PC-3 (cell line): ENCODE measurements at places on chromosomes 6 and 20. TPM values are rescaled to one million over a fixed set of nuclear protein-coding genes. Genes with fewer than 3 reads are reported as not detected.

DNA sequence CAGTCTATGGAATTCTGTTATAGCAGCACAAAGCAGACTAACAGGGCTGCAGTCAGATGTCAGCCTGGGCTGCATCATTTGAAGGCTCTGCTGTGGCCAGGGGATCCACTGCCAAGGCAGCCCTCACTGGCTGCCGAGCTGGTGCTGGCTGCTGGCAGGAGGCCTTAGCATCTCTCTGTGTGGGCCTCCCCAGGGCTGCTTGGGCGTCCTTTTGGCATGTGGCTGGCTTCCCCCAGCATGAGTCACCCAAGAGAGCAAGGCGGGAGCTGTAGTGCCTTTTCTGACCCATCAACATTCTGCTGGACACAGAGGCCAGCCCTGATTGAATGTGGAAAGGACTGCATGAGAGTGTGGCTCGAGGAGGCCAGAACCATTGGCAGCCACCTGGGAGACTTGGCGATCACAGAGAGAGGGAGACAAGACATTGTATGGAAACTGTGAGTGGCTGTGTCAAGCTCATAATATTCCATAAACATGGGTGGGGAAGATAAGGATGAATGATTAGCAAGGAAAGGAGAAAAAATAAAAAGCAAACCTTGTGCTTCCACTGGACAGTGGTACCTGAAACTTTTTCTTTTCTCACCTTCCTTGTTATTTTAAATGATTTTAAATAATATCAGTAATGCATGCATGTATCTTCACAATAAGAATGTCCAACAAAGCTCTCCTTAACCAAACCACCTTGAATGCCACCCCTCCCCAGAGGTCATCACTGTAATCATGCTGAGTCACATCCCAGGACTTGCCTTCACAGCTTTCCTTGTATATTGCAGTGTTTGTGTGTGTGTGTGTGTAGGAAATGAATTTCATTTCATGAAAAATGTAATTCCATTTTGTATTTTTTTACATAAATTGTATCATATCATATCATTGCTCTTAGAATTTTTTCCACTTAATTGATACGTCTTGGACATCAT is 55.0 kb upstream of the VSX1 start:
- no peak overlapping the region for H3K27ac ChIP-seq
- H3K4me1 ChIP-seq = peaks cover 19% of the 10 kb centered on the region
- H3K36me3 ChIP-seq = no peaks in the 10 kb centered on the region

OPRL1 gene
- 5.6 and 7.4 TPM in 2 replicates for total RNA-seq

DNA sequence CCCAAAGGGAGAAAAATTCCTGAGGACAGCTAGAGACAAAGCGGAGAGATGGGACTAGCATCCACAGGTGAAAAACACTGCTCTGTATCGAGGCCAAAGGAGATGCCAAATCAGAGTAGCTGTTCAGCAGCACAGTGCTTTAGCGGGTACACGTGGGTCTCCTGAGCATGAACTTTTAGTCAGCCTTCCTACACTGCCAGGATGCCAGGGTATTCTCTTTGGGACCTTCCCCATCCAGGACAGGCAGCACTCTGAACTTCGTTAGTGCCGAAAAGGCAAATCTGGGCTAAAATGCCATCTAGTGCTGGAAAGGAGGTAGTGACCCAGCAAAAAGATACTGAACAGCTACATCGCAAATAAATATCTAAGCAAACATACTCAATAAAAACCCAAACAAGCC is 64.9 kb downstream of the C6orf58 start:
- H3K27ac ChIP-seq = no peak overlapping the region
- no peaks in the 10 kb centered on the region for H3K36me3 ChIP-seq
- DNase-seq = peak; percentile 64
- H3K4me1 ChIP-seq = no peaks in the 10 kb centered on the region

TINAG gene
- not detected in 2 replicates for total RNA-seq

GRCh38 chr20:60381643-60382400 is 423.6 kb downstream of the CDH26 start:
- H3K27ac ChIP-seq = no peak overlapping the region
- H3K27me3 ChIP-seq = no peaks in the 10 kb centered on the region
- H3K36me3 ChIP-seq = no peaks in the 10 kb centered on the region
- H3K4me3 ChIP-seq = no peak overlapping the region

CLPSL2 gene
- not detected in 2 replicates for total RNA-seq

- no peak overlapping the region for H3K27ac ChIP-seq
- no peak overlapping the region for H3K4me3 ChIP-seq
- H3K4me1 ChIP-seq = no peaks in the 10 kb centered on the region
- H3K27me3 ChIP-seq = peaks cover 29% of the 10 kb centered on the region
These were observed 9.2 kb upstream of the EMILIN3 start for GRCh38 chr20:41375846-41376245.

DNA sequence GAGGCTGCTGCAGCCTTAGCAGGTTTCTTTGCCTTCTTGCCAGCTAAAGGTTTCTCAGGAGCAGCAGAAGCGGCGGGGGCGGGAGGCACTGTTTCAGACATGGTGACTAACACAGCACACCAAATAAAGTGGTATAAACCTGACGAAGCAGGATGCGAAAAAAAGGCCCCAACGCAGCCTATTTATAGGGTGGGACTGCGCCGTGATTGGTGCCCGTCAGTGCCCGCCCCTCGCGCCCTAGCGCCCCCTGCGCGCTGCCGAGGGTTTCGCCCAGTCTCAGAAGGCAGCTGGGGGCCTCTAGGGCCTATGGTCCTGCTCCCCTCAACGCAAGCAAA is 55.0 kb downstream of the TRIM38 start:
- H3K27ac ChIP-seq = no peak overlapping the region
- H3K36me3 ChIP-seq = no peaks in the 10 kb centered on the region

DNA sequence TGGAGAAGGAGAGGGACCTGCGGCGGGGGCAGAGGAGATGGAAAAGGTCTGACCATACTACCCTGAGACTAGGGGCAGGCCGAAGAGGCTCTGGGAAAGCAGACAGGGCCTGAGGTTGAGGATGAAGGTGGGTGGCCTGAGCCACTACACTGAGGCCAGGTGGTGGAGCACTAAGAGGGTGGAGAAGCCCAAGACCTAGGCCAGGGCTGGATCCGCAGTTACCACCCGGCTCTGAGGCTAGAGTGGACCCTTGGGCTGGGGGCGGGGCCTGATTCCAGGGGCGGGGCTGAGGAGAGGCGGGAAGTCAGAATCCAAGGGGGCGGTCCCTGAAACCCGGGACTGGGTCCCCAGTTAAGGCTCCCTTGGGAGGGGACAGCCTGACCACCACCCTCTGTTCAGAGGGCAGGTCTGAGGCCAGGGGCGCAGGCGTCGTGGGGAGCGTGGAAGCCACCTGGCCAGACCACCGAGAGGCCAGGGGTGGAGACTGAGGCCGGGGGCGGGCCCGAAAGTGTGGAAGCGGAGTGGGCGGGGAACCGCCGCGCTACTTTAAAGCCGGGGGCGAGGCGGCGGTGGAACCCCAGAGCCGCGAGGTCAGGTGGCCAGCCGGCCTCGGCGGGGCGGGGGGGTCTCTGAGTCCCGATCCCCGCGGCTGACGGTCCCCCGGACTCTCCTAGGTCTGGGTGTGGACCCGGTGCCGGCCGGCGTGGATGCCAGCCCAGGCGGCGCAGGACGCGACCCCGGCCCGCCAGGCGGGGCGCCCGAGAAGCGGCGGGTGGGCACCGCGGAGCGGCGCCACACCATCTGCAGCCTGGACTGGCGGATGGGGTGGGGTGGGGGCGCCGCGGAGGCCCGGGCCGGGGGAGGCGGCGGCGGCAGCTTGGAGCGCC is 8.3 kb downstream of the CCM2L start:
- H3K27ac ChIP-seq = no peak overlapping the region
- peaks cover 56% of the 10 kb centered on the region for H3K27me3 ChIP-seq
- H3K4me3 ChIP-seq = peak overlapping the region; percentile 62

GRCh38 chr6:109897025-109897424 is 81.1 kb upstream of the GPR6 start:
- DNase-seq = no peak
- no peak overlapping the region for H3K27ac ChIP-seq
- no peaks in the 10 kb centered on the region for H3K27me3 ChIP-seq
- H3K4me1 ChIP-seq = peaks cover 17% of the 10 kb centered on the region
- H3K36me3 ChIP-seq = no peaks in the 10 kb centered on the region

DNA sequence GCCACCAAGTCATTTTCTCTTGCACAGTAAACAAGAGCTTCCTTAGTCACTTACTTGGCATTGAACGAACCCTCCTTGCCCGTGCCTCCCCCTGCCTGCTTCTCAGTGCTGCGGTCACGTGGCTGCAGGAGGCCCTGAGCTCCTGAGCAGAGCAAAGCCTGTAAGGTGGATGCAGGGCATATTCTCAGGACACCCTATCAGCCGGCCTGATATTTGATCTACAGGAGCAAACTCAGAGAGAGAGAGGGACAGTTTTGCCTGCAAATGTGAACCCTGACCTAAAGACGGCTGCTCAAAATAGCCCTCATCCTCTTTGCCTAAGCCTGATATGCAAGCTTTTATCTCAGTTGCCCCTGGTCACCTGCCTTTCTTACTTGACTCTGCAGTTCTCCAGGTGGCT is 93.0 kb upstream of the POPDC3 start:
- peaks cover 7% of the 10 kb centered on the region for H3K4me1 ChIP-seq
- H3K27ac ChIP-seq = no peak overlapping the region
- H3K4me3 ChIP-seq = no peak overlapping the region
- peaks cover 3% of the 10 kb centered on the region; the same call in 1 of the 2 replicates for H3K36me3 ChIP-seq
- no peaks in the 10 kb centered on the region for H3K27me3 ChIP-seq

DNA sequence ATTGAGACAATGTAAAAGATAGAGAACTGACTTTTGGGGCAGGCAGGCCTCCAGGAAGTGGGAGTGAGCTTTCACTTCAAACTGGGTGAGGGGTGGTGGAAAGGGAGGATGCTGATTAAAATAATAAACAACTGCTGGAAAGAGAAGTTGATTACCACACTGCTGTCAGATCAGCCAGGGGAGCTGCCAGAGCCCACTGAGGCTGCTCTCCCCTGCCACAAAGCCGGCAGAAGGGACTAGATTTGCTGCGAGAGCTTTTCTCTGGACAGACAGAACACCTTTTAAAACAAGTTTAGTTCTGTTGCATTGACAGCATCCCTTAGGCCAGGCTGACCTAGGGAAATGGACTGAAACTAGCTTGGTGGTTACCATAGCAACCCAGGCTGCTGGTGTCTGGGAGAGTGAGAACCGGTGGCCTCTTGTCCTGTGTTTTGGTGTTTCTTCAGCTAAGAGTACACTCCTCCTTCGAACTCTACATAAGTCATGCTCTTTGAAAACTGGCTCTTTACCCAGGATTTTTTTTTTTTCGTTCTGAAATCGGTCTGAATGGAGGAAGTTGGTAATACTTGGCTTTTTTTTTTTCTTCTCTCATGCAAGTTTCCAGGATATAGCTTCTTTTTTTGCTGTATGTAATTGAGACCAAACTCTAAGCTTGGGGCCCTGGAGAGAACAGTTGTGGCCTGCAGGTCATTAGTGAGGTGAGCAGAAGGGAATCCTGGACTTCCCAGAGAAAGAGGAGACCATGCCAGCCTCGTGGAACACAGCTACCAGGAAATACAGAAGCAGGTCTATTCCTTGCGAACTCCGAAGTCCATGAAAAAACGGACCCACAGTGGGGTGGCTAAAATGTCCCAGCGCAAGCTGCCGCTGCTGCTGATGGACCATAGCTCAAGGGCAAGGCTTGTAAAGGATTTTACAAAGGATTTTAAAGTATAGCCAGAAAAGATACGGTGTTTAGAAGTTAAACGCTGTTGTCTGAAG is 374.4 kb downstream of the UTRN start:
- H3K36me3 ChIP-seq = no peaks in the 10 kb centered on the region
- no peak overlapping the region for H3K27ac ChIP-seq
- DNase-seq = no peak
- H3K27me3 ChIP-seq = no peaks in the 10 kb centered on the region

DNA sequence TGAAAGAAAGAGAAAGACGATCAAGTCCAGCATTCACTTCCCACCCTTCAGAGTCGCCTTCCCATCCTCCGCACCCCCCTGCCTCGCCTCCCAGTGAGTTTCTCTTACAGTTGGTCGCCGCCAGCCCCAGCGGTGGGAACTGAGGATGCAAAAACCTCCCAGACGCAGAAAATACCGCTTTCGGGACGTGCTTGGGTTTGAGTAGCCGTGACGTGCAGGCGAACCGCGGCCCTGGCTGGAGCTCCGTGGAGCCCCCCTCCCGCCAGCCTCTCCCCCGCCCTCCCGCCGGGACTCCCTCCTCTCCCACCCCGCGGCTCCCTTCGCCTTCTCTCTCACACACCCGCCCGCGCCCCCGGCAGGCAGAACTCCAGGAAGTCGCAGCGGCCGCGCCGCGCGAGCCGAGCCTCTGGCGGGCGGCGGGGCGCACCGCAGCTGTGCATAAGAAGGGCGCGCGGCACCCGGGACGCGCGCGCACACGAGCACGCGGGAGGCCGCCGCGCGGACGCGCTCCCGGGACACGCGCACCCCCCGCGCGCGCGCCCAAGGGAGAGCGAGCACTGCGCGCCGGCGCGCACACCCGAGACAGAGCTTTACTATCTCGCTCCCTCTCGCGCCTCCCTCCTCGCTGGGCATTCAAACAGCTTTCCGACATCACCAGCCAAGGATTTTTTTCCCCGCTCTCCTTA is at the start of gene ADGRB3:
Gene ADGRB3, plus strand, starts transcription at position 557 of the 686 bp plus-strand sequence. CDS start 3,394 bp downstream, outside the sequence.
- peak within 1 kb of the TSS; percentile 72 for H3K4me3 ChIP-seq
- H3K27me3 ChIP-seq = peaks cover 70% of the 10 kb centered on the region
- H3K4me1 ChIP-seq = no peaks in the 10 kb centered on the region
- peak; percentile 51 for DNase-seq

PI16 gene
- 0.07 TPM in 1 of 2 replicates, not detected in the other for total RNA-seq

VGLL2 gene
- total RNA-seq = not detected in 2 replicates

PTGIS gene
- total RNA-seq = 0.18 TPM in 1 of 2 replicates, not detected in the other

GINS1 gene
- 27.5 and 28.1 TPM in 2 replicates for total RNA-seq

DACT2 gene
- total RNA-seq = not detected in 2 replicates
